Stimulated activated CD8-positive, alpha-beta memory T cell treated with anti-CD3 and anti-CD28 coated beads, Interleukin-2, amount 100 ng/mL, for 1 hour (primary cell): ENCODE measurements at places on chromosomes 1 and 21.

- no peak for DNase-seq
Measured at GRCh38 chr1:1083416-1084371, 9.6 kb upstream of the RNF223 start.

DNA sequence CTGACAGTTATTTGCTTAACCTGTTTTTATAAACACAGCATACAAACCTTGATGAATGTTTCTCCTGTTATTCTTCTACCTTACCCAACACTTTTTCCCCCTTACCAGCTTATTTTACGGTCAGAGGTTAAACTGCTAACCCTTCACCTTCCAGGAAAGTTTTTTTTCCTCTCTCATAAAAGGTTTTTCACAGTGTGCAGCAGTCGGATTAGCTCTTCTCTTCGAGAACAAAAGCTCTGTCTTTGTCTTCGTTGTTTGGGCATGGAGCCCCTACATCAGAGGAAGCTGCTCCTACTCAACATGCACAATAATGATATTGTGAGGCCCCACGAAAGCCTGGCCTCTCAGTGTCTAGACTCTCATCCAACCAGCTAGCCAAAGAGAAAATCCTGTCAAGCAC is 42.0 kb downstream of the DENND1B start:
- no peak for DNase-seq

GRCh38 chr1:90046635-90047034 is 51.7 kb downstream of the ZNF326 start:
- no peak for DNase-seq

DNA sequence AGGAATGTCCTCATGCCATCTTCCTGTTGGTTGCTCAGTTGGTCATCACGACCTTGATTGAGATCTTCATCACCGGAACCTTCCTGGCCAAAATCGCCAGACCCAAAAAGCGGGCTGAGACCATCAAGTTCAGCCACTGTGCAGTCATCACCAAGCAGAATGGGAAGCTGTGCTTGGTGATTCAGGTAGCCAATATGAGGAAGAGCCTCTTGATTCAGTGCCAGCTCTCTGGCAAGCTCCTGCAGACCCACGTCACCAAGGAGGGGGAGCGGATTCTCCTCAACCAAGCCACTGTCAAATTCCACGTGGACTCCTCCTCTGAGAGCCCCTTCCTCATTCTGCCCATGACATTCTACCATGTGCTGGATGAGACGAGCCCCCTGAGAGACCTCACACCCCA is 42.9 kb downstream of the KCNJ15 start:
- DNase-seq, result no peak
